ENCODE measurements at places on chromosomes 1 and 21.

- DNase-seq, result no peak
Measured at GRCh38 chr1:32201011-32201855, 838 bp downstream of the CCDC28B start.

DNA sequence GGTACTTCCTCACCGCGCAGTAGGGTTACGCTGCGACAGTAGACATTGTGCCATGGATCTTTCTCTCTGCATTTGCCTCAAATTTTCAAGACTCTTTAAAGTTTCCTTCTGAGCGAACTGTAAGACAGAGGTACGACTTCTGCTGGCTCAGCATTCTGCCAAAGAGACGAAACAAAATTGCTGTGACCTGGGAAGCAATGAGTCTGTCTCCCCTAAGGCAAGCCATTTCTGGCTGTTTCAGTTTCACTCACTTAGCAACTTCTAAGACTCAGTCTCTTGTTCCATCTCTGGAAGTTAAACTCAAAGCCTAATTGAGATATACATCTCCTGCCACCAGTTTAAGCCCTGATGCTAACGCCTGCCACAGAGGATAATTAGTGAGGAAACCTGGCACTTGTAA, 510.9 kb upstream of the DAB1 start:
- DNase-seq, result no peak

DNA sequence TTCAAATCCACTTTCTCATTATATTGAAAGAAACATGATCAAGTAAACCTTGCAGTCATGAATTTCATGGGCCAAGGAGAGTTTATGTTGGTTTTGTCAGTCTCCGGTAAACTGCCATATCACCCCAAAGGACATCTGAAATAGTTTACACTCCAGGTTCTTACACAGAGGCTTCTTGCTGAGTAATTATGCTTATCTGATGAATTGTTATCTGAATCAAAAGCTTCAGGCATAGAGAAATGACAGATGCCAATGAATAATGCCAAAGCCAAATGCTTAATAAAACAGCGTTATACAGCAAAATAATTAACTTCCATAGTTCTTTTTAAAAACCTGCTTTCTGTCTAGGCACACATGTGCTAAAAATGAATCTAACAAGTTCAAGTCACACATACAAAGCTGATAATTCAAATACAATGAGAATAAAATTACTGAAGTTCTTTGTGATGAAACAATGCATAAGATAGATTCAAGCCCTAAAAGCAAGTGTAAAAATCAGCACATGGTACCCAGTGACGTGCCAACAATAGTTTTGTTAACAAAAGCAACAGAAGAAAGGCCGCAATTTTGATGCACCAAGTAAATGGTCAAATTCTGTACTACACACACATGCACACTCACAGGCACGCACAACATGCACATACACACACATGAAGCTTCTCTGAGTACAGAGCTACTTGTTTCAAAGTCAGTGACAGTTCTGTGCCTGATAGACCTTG, 109.2 kb downstream of the SLC44A5 start:
- DNase-seq, result no peak

- DNase-seq, result peak; percentile 87
Measured at GRCh38 chr1:98429965-98430443, 231.5 kb upstream of the SNX7 start.

DNA sequence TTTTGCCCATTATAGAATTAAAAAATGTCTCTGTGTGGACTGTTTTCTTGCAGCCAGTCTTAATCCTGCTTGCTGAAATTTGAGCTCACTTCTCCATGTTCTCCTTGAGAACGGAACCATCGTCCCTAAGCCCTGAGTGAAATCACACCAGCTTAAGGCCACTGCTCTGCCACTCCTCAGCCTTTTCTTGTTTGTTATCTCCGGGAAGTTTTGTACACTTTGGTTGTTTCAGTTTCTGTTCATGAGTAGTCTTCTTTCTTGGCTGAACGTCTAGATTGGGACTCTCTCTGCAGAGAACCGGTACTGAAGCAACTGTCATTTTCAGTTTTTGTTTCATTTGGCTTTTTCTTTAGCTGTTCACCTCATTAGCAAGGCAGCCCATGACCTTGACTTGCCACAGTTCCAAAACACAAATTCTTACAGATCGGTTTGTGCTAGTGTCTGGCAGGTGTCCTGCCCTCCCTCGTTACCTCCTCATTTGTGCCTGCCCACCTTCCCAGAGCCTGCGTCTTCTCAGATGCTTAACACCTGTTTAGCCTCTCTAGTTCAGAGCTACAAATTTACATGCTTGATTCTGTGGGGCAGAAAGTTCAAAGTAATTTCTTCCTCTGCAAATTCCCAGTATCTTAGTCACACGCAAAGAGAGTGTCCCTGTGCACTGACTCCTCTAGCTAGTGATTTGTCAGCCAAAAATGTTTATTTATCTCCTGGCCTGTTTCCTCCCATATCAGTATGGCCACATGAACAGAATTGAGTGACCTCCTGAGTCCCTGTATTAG, 12.4 kb downstream of the PSEN2 start:
- DNase-seq, result no peak

DNA sequence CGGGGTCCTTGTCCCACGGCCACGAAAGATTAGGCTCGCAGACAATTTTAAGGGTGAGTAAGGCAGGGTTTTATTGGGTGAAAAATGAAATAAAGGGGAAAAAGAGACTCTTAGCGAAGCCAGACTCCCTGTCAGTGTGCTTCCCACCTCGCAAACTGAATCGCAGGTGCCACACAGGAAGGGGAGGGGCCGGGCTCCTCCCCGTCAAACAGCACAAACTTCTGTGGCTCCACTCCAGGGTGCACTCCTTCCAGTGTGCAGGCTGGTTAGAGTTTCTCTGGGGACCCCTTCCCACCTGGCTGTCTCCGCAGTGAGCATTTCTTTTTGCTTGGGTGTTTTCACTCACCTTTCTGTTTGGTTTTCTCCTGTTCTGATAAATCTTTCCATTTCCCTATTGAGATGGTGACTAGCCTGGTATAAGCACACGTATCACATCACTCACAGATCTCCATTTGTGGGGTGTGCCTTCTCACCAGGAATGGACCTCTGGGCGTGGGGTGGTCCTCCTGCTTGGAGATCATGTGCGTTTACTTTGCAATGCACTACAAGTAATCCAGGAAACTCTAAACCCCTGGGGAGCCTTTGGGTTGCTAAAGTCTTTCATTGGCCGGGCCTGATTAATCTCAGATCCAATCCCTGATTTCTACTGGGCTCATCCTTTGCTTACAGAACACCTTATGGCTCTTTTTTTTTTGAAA, 37.6 kb upstream of the GALNT2 start:
- no peak for DNase-seq

DNA sequence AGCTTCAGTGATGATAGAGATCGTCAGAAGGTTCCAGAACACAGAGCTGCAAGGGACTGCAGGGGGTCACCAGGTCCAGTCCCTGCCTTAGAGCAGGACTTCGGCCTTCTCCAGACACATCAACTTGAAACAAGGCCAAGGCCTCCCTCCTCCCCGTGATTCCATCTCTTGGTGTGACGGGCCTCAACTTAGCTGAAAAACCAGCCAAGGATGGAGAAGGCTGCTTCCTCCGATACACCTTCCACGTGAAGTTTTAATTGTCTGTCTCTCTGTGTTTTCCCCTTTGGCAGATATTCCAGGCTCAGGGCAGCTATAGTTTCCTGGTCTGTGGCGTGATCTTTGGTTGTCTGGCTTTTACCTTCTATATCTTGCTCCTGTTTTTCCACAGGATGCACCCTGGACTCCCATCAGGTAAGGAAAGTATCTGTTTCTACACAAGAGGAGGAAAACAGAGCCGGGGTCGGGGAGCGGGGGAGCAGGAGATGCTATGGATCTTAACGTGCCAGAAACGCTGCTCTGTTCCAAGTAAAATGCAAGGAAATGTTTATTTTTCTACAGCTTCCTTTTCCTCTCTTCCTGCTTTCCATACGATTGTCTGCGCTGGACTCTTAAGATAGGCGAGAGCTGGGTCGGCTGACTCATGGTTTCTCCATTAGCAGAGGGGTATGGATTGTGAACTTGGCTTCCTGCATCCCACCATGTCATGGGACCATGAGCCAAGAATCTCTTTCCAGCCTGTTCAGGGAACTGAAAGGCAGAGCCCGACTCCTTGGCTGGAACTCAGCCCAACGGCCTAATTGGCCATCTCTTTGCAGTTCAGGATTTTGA, 32.8 kb downstream of the ELK4 start:
- DNase-seq, result no peak

DNA sequence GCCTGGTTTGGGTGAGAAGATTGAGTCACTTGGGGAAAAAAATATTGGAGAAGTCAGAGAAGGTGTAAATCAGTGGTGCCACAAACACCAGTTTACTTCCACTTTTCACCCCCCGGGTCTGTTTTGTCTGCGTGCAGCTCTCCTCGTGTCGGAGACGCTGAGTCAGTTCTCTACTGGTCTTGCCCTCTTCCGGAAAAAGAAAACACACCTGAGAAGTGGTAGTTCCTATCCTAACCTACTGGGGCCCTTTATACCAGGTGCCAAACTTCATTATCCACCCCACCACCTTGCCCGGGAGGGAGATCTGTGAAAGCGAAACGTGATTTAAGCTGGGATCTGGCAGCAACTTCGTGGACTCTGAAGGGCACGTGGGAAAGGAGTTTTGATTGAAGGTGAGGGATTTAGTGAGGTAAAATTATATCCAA, 855 bp upstream of the IVNS1ABP start:
- no peak for DNase-seq

DNA sequence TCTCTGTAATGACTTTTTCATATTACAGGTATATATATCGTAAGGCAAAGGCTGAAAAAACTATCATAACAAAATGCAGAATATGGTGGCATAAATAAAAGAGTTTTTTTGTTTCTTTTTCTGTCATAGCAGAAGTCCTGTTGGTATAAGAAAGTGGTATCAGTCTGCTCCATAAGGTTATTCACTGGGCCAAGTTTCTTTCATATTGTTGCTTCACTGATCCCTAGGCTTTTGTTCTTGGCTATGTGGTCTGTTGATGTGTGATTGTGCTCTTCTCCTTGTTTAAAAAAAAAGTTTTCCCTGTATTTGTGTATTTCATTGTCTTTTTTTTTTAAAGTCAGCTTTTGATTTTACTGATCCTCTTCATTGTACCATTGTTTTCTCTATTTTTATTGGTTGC, 26.0 kb downstream of the PTBP2 start:
- no peak for DNase-seq

Data from NCI-H2081 treated with DMSO at 0.1 percent for 48 hours (cell line).